ENCODE measurements at places on chromosomes 7 and 10.

- no peak for DNase-seq
Measured at GRCh38 chr7:149245244-149245643, 5.8 kb downstream of the ZNF212 start.

- DNase-seq, result no peak
Measured at GRCh38 chr7:73822319-73823173, 8.2 kb upstream of the CLDN4 start.

GRCh38 chr7:99674995-99675742, 4.6 kb downstream of the CYP3A5 start:
- no peak for DNase-seq

DNA sequence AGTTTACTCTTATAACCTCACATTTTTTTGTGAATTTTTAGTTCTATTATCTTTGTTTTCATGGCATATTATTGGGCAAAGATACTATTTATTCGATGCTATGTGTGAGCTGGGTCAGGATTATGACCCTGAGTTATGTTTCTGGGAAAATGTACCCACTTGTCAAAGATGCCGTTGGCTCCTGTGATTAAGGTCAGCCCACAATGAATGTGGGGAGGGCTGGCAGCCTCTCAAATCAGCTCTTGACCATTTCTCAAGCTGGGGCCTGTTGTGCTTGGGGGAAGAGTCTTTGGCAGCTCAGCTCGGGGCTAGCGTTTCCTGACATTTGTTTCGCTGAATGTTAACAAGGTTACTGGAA, 97.5 kb downstream of the TCF7L2 start:
- no peak for DNase-seq

GRCh38 chr10:106175760-106176377, 988.6 kb downstream of the SORCS1 start:
- DNase-seq, result no peak

DNA sequence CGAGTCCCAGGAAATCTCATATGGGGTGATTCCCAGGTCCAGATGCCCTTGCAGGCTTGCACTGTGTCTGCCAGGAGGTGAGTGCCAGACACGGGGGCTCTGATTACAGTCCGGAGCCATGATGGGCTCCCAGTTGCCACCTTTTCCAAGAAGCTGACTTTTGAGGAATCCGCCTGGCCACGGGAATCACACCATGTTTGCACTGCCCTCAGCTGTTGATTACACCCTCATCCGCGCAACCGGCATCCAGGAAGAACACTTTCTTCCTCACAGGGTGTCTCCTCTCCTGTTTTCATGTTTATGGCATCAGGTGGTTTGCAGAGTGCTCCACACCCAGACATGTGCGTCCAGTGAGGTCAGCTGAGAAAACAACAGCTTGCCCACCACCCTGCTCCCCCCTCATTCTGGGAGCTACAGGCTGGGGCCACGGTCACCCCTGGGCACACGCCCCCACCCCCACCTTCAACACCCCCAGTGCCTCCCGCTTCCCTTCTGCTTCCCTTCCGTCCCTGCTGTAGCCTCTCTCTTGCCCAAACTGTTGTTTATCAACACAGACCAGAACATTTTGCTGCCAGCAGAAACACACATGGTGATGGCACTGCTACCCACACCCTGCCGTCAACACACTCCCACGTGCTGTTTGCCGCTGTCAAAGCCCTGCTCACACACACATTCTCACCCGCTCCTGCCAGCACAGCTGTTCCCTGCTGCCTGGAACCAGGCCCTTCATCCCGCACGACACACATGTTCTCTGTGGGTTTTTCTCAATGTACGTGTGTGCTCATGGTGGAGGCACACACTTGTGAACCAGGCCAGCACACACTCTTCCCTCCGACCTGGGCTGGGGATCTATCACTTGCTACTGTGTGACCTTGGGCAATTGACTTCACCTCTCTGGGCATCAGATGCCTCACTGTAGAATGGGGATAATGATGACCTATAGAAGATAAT, 35.8 kb downstream of the DDIT4 start:
- DNase-seq, result no peak

GRCh38 chr7:141302617-141303016, 228.8 kb downstream of the TMEM178B start:
- DNase-seq, result no peak

DNA sequence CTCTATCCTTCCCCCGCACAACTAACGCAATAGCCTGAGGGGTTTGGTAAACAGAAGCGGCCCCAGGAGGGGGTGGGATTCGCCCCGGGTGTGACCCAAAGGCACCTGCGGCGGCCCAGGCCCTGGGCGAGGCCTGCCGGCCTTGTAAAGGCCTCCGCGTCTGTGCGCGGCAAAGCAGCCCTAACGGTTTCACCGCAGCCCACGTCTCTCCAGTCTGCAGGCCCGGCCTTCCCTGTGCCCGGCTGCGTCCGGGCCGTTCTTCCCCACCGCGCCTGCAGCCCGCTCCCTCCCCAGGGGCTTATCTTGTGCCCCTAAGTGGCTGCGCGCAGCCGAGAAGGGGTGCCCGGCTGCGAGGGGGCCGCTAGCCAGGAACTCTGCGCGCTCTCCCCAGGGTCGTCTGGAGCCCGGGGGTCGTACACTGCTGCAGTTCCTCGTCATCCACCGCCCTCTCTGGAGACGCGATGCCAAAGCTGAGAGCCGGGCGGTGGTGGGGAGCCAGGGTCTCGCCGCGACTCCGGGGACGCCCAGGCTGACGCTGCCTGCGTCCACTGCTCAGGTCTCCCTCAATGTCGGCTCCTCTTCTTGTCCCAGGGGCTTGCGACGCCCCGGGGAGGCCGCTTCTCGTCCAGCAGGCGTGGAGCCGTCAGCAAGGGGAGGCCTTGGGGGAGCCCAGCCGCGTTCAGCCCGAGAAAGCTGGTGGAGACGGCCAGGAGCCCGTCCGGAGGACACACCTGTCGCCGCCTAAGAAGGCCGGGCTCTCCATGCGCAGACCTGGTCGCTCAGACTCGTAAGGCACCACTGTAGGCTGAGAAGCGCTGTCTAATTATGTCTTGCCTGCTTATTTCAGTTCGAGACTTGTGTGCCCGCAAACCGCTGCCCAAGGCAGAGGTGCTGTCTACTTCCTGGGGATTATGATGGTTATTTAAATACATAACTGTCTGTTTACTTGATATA, 132.3 kb downstream of the SPAG6 start:
- peak; percentile 41 for DNase-seq

DNA sequence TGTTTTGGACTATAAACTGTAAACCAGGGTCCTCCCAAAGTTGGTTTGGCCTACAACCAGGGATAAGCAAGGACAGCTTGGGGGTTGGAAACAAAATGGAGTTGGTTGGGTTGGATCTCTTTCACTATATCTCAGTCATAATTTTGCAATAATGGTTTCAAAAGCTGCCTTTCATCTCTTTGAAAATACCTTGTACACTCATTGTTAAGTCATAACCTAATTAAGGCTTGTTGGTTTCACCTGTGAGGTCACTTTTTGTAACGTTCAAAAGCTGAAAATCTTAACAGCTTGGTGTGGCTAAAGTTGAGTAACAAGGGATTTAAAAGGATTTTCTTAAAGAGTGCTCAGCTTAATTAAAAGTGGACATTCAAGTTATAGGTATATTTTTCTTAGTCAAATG, 476.1 kb downstream of the IPMK start:
- DNase-seq, result no peak

DNA sequence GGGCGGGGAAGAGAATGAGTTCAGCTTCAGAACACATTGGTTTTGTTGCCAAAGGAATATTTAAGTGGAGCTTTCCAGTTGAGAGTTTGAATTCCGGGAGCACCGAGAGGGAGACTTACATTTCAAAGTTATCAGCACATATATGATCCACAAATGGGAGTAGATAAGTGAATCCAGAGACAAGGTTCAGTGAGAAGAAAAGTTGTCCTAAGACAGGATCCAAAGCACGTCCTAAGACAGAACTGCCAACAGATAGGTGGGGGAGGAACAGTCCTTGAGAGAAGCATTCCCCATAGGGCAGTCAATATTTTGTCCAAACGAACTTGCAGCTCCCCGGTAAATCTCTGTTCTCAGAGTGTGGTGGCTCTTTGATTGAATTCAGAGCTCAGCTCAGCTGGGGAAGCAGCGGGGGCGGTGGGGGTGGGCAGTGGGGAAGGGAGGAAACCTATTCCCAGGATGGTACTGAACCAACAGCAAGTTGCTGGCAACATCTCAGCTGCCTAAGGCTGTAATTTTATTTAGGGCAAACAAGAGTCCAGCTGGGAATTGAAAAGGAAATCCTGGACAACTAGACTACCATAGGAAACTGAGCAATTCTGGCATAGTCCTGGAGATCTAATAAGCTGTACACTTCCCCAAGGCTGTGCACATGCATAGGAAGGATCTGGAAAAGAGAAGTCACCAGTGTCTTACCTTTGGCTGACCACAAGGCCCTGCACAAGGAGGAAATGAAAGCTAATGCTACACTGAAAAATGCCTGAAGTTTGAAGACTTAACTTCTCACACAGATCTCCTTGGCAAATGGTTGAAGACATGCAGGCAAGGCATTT, 94.2 kb upstream of the CXCL12 start:
- DNase-seq, result no peak

DNA sequence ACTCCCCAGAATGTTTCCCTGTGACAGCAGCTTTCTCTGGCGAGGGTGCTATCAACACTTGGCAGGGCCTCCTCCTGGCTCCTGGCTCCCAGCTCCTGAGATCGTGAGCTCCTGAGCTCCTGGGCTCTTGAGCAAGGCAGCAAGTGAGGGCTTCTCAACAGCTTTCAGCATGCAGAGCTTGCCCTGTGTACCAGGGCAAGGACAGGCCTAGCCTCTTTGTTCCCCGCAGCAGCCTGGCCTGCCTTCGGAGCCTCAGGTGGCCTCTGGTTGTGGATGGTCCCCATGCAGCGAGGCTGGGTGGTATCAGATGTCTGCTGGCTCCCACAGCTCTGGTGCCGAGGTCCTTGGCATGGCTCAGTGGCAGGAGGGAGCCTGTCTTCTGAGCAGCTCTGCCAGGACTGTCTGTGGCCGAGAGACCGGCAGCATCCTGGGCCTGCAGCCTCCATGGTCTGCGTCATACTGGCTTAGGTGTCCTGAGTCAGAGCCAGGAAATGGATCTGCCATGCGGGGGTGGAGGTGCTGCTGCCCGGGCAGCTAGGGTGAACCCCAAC, 44.2 kb downstream of the ZMIZ1 start:
- no peak for DNase-seq

DNA sequence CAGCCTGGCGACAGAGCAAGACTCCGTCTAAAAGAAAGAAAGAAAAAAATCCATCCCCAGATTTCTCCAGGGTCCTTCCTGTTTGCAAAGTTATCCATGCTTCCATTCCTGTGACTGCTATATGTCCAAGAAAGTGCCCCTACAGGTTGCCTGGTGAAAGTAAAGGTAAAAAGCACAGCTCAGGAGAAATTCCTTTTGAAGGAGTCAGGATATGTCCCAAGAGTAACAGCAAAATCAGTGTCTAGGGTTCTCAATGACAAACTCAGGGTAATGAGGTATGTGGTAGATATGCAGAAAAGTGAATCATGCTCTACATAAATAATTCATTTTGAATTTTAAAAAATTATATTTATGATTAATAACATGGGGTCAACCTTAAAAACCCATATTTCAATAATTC, 91.5 kb downstream of the CTTNBP2 start:
- DNase-seq, result no peak

GRCh38 chr7:29647020-29647654, 83.5 kb downstream of the PRR15 start:
- no peak for DNase-seq

GRCh38 chr10:17349717-17350116, 104.7 kb downstream of the ST8SIA6 start:
- DNase-seq, result no peak

DNA sequence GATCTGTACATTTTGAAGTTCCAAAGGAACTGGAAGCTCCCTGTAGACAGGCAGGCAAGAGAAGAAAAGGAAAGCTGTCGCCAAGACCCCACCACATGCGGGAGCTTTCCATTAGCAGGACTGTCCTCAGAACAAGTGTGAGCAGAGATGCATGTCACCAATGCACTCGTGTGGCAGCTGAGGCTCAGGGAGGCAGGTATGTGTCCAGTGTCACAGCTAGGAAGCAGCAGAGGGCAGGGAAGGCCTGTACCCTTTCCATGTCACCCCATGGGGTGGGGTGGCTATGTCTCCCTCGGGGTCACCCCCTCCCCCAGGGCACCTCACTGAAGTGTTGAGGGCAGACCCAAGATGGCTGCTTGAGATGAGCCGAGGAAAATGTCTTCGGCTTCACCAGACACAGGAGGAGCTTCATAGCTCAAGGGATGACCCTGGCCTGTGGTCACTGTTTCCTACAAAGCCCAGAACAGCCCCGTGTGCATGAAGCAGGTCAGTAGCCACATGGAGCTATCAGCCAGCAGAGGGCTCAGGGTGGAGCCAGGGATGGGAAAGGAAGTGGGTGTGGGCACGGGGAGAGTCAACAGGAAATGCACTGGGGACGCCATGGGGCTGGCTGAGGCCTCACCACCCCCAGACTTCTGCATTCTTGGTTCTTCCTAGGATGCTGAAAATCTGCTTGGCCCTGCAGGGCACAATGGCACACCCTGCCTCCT, 96.6 kb downstream of the FAM53B start:
- DNase-seq, result no peak

DNA sequence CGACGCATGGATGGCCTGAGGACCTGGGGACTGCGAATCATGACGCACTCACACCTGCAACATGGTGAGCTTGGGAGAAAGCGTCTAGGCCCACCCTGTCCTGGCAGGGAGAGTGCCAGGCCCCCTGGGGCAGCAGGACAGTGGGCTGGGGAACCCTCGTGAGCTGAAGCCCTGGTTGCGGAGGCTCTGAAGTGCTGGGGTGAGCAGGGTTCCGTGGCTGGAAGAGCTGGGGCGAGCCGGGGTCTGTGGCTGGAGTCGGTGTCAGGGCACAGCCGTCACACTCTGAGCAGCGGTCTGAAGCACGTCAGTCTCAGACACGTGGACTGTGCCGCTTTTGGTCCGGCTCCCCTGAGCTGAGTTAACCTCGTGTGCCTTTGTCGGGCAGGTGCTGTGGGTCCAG, 4.7 kb downstream of the SUN1 start:
- DNase-seq, result no peak

- no peak for DNase-seq
Measured at GRCh38 chr10:97522937-97523336, 24.2 kb downstream of the UBTD1 start.

DNA sequence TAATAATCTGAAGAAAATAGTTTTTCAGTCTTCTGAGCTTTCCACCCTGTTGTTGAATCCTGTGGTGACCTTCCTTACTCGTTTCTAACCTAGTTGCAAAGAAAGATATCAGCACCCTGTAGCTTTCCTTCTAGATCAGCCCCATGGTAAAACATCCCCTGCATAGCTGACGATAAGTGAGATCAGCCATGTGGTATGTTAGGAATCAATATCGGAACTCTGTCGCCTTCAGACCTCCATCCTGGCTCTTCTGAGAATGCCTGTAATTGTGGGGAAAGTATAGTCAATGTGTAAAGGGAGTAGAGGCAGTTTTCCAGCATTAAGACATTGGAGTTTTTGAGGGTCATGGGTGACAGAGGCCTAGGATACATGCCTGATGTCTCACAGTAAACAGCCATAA, 151.8 kb downstream of the LRRC4 start:
- no peak for DNase-seq

DNA sequence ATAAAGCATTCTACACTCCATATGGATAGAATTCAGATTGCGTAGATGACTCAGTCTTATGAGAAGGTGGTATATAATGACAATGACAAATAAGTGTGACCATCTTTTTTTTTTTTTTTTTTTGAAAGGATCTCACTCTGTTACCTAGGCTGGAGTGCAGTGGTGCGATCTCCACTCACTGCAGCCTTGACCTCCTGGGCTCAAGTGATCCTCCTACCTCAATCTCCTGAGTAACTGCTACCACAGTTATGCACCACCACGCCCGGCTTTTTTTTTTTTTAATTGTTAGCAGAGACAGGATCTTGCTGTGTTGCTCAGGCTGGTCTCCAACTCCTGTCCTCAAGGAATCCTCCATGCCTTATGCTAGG, 43.2 kb upstream of the NRP1 start:
- DNase-seq, result no peak

GRCh38 chr10:85620807-85621206, 745.8 kb downstream of the GRID1 start:
- DNase-seq, result no peak
